Right lobe of liver (tissue), 6 donors: ENCODE measurements at places on chromosomes 13 and 19. TPM values are rescaled to one million over a fixed set of nuclear protein-coding genes. Genes with fewer than 3 reads are reported as not detected.

GRCh38 chr13:52878831-52879230 lies 30.4 kb upstream of the PCDH8 start:
- no peaks in the 10 kb centered on the region for H3K27me3 ChIP-seq
- no peak for DNase-seq
- H3K27ac ChIP-seq: no peak overlapping the region
- no peaks in the 10 kb centered on the region for H3K4me1 ChIP-seq
- no peaks in the 10 kb centered on the region for H3K36me3 ChIP-seq
- no peak overlapping the region for H3K4me3 ChIP-seq

DNA sequence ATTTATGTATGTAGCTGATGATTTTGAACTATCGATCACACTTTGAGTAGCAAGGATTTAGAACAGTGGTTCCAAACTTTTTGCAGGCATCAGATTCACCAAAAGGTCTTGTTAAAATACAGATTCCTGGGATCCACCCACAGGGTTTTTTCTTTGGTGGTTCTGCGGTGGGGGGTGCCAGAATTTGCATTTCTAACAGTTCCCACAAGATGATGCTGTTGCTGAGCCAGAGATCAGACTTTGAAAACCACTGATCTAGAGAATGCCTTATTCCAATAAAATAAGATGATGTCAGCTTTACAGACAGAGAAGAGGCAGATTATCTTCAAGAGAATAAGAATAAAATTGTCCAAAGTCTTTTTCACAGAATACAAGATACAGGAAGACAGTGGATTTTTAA lies 80.9 kb upstream of the SHISA2 start:
- H3K36me3 ChIP-seq: no peaks in the 10 kb centered on the region
- DNase-seq: no peak
- no peak overlapping the region for H3K27ac ChIP-seq
- H3K4me1 ChIP-seq: no peaks in the 10 kb centered on the region

DNA sequence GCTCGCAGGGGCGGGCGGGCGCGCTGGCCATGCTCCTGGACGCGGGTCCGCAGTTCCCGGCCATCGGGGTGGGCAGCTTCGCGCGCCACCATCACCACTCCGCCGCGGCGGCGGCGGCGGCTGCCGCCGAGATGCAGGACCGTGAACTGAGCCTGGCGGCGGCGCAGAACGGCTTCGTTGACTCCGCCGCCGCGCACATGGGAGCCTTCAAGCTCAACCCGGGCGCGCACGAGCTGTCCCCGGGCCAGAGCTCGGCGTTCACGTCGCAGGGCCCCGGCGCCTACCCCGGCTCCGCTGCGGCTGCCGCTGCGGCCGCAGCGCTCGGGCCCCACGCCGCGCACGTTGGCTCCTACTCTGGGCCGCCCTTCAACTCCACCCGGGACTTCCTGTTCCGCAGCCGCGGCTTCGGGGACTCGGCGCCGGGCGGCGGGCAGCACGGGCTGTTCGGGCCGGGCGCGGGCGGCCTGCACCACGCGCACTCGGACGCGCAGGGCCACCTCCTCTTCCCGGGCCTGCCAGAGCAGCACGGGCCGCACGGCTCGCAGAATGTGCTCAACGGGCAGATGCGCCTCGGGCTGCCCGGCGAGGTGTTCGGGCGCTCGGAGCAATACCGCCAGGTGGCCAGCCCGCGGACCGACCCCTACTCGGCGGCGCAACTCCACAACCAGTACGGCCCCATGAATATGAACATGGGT lies 599 bp downstream of the ZIC2 start:
- H3K4me1 ChIP-seq: peaks cover 5% of the 10 kb centered on the region
- H3K27ac ChIP-seq: no peak overlapping the region
- no peak overlapping the region for H3K4me3 ChIP-seq
- peaks cover 30% of the 10 kb centered on the region for H3K27me3 ChIP-seq

GRCh38 chr19:4124638-4125037 lies 716 bp upstream of the MAP2K2 start:
- H3K4me1 ChIP-seq: peaks cover 10% of the 10 kb centered on the region
- DNase-seq: no peak
- H3K36me3 ChIP-seq: no peaks in the 10 kb centered on the region
- H3K27ac ChIP-seq: no peak overlapping the region
- H3K27me3 ChIP-seq: no peaks in the 10 kb centered on the region

Gene ERFL
- not detected for total RNA-seq

Gene THSD1
- 0.95 TPM for total RNA-seq

DNA sequence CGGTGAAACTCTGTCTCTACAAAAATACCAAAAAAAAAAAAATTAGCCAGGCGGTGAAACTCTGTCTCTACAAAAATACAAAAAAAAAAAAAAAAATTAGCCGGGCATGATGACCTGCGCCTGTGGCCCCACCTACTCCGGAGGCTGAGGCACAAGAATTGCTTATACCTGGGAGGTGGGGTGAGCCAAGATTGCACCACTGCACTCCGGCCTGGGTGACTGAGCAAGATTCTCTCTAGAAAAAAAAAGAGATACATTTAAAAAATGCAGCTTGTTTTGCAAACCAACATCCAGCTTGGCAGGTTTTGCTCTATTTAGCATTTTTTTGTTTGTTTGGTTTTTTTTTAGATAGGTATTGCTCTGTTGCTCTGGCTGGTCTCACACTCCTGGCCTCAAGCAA lies 6.7 kb upstream of the PGPEP1 start:
- H3K27me3 ChIP-seq: no peaks in the 10 kb centered on the region
- DNase-seq: no peak
- no peak overlapping the region for H3K4me3 ChIP-seq
- H3K4me1 ChIP-seq: no peaks in the 10 kb centered on the region
- no peaks in the 10 kb centered on the region for H3K36me3 ChIP-seq

Gene OR7D2
- not detected for total RNA-seq
